ENCODE measurements at places on chromosomes 5 and 9. TPM values are rescaled to one million over a fixed set of nuclear protein-coding genes. Genes with fewer than 3 reads are reported as not detected.

GRCh38 chr9:135501261-135502167, 1.0 kb downstream of the MRPS2 start:
- no peak for DNase-seq

GRCh38 chr9:121781701-121782464, 130.4 kb downstream of the DAB2IP start:
- DNase-seq, result no peak

DNA sequence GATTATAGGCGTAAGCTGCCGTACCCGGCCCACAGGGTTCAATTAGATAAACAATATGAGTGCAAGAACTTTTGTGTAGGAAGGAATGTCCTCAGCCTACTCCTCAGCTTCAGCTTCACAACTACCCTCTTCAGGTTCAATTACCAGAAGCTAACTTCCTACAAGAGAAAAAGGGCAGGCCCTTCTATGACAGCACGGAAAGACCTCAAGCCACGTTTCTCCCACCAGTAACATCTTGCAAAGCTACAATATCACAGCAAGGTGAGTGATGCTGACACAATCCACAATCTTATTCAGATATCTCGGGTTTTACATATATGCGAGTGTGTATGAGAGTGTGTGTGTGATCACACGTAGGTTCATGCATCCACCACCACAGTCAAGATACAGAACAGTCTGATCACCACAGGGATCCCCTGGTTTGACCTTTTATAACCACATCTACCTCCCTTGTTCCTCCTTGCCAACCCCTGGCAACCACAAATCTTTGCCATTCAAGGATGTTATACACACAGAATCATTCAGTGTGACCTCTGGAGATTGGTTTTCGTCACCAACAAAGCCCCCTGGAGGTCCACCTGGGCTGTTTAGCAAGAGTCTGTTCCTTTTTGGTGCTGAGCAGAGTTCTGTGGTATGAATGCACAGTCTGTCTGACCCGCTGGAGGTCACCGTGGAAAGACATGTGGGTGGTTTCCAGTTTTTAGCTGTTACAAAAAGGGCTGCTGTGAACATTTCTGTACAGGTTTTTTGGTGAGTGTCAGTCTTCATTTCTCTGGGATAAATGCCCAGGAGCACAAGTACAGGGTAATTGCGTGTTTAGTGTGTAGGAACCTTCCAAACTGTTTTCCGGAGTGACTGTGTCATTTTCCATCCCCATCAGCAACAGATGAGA, 38.2 kb downstream of the IPPK start:
- no peak for DNase-seq

GRCh38 chr5:118946138-118946800, 42.1 kb downstream of the DTWD2 start:
- DNase-seq, result no peak

Gene ADAMTSL2
- 5.5 TPM for total RNA-seq

DNA sequence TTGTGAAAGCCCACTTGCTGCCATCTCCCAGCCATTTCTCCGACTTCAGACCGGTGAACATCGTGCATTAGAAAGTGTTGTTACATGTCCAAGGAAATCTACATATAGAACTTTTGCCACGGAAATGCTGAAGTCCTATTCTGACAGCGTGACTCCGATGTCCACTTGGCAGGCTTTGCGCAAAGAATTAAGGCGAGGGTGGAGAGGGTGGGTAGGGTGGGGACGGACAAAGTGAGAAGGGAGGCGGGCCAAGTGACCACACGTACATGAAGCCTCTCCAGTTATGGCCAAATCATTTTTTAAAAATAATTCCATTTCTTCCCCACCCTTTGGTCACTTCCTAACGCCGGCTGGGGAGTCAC, 460 bp upstream of the ACO1 start:
- no peak for DNase-seq

- DNase-seq, result no peak
Measured at GRCh38 chr5:74251141-74252035, 389.1 kb downstream of the ENC1 start.

DNA sequence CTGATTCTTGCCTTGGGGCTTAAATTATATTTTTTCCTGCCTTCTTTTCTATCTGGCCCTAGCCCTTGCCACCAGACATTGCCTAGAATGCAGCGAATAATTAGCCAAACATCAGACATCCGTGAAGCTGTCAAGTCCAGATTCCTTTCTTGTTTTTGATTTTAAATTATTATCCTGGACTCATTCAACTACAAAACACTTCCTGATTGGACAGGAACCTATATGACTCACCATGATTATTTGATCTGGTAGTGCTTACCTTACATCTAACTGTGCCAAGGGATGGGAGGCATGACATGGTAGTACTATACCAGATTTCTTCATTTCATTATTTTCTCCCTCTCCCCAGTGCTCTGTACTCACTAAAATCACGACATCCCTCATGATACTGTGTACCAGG, 829.6 kb downstream of the TLR4 start:
- no peak for DNase-seq

DNA sequence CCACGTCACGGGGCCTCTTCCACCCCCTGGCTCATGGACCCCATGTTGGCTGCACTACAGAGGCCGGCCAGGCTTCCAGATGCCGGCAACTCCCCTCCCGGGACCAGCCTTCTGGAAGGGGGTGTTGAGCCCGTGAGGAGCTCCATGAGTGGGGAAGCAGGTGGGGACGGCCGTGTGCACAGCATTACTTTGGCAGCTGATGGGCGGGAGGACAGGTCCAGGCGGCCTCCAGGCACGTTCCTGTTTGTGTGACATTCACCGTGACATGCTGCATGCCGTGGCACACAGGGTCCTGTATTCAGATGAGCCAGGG, 29.1 kb upstream of the ABO start:
- DNase-seq, result no peak

DNA sequence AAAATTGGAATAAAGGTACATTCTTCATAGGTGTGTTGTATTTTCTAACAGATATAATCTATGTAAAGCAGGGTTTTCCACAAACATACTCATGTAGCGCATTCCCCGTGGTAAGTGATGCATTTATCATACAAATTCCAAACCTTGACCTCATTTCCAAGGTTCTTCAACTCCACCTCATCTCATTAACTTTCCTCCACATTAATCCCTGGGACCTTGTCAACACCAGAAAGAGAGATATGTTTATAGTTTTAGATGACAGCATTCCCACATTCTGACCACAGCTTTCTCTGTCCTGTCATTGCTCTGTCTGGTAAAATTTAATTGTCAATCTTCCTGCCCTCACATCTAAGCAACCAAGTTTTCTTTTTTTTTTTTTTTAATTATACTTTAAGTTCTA, 415.1 kb downstream of the TMEM161B start:
- no peak for DNase-seq

Gene GGTA1
- 0.31 TPM for total RNA-seq

GRCh38 chr5:167923396-167923795, 368.0 kb upstream of the WWC1 start:
- DNase-seq, result no peak

- DNase-seq, result no peak
Measured at GRCh38 chr5:15001517-15001916, 129.9 kb upstream of the ANKH start.

- DNase-seq, result no peak
Measured at GRCh38 chr9:108621991-108622855, 233.6 kb downstream of the ACTL7B start.

Gene PCDHGA8
- 1.1 TPM for total RNA-seq
